ENCODE measurements at places on chromosomes 4 and X.

GRCh38 chr4:103018391-103019307 lies 856 bp downstream of the SLC9B1 start:
- DNase-seq, result peak; percentile 0

GRCh38 chr4:143728166-143728565 lies 27.7 kb upstream of the FREM3 start:
- DNase-seq, result no peak

- DNase-seq, result no peak
These were observed 22.1 kb downstream of the CD99 start for GRCh38 chrX:2712890-2713840.

DNA sequence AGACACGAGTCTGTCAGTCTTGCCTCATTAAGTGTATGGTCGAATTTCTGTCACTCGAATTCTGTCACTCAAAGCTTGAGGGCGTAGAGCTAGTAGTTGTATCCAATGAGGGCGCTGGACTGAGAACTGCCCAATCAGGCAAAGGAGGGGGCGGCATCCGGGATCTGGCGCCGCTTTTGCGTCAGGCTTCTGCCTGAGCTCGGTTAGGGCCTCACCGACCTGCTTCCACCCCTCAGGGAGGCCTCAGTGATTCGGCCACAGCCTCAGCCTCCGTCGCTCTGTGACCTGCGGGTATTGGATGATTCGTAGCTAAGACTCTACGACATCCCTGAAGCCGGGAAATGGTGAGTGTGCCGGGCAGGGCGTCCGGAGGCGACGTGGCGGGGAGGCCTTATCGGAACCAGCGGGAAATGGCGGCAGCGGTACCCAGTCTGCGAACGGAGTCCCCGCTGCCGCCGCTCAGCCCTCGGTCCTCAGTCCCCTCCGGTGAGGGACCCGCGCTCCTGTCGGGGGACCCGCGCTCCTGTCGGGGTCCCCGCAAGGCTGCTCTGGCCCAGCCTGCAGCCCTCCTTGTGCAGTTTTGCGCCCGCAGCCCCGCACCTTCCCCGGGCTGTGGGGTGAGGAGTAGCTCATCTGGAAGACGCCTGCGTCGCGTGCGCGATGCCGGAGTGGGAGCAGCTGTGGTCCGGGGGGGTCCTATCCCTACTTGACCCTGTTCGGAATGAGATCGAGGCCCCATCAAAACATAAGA lies 88.3 kb downstream of the ZNF718 start:
- DNase-seq, result no peak

GRCh38 chr4:153669838-153670237 lies 14.2 kb upstream of the TLR2 start:
- DNase-seq, result no peak

GRCh38 chrX:37441377-37441776 lies 92.2 kb downstream of the PRRG1 start:
- DNase-seq, result no peak

GRCh38 chr4:41548305-41548880 lies 10.4 kb downstream of the LIMCH1 start:
- DNase-seq, result no peak

DNA sequence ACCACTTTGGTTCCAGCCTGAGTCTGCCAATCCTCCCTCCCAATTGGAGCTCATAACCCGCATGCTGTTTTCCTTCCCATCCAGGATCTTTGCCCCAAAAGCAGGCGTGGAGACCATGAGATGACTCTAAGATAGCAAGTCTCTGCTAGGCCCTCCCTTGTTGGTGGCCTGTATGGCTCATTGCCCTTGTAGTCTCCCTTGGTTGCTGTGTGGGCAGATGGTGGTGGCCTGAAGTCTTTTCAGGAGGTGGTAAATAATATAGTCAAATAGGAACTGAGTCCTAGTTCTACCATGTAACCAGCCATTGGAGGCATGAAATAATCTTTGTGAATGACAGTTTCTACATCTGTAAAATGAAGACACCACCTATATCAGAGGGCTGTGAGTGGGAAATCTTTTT lies 1.2 kb downstream of the ATP6AP1 start:
- no peak for DNase-seq

- no peak for DNase-seq
These were observed 980 bp upstream of the GIMD1 start for GRCh38 chr4:106369456-106370060.

GRCh38 chr4:153169776-153170175 lies 34.5 kb upstream of the TRIM2 start:
- no peak for DNase-seq

DNA sequence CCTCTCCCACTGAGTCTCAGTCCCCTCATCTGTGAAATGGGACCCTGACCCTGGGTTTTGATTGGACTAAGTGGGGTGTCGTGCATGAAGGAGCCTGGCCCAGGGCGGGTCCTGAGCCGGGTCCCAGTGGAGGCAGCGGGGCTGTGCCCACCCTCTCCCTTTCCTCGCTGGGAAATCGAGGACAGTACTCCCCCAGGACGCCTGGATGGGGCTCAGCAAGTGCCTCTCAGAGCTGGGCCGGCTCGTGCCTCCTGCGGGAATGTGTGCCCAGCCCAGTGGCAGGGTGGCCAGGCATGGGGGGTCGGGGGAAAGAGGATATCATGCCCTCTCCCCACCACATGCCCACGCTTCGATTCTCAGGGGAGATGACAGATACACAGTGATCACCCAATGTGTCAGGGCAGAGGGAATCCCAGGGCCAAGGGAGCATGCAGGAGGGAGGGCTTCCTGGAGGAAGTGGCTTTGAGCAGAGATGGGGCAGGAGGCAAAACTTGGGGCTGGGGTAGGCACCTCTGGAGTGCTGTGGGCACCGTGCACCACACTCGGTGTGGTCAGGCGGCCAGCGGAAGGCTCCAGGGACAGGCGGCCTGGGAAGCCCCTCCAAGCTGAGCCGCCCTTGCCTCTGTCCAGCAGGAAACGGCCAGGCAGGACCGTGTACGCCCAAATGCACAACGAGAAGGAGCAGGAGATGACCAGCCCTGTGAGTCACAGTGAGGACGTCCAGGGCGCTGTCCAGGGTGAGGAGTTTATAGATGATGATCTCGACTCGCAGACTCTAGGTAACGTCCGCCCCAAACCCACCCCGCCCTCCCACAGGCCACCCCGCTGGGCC lies 203.0 kb downstream of the AFAP1 start:
- no peak for DNase-seq

GRCh38 chr4:169658975-169659715 lies 38.8 kb downstream of the CLCN3 start:
- no peak for DNase-seq

DNA sequence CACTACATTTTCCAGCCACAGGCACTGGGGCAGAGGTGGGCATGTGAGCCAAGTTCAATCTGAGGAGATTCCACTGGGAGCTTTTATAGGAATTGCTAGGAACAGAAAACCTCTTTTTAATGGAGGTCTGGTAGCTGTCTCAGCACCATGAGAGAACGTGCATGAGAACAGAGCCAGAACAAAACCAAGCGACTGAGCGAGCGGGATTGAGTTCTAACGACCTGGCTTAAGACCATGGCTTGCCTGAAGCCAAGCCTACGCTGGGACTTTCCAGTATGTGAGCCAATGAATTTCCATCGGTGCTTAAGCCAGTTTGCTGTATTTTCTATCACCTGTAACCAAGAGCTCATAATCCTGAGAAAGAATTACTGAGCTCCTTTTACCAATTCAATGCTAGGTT lies 183.7 kb downstream of the NR3C2 start:
- no peak for DNase-seq

DNA sequence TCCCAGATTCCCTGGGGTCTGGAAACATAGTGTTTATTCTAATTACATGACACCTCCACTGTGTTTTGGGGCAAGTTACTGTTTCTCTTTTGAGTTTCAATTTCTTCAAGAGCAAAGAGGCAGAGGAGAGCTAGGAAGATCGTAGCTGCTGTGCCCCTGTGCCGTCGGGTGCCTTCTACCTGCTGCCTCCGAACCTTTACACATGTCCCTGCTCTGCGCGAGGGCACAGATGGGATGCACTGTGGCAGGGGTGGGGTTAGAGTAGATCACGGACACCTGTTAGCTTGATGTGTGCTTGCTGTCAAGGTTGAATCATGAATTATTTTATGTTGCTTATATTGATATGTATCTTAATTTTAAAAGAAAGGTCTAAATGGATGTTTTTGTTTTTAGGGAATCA lies 71.1 kb upstream of the MSANTD1 start:
- no peak for DNase-seq

GRCh38 chrX:54639018-54639345 lies 109.0 kb downstream of the GNL3L start:
- no peak for DNase-seq

DNA sequence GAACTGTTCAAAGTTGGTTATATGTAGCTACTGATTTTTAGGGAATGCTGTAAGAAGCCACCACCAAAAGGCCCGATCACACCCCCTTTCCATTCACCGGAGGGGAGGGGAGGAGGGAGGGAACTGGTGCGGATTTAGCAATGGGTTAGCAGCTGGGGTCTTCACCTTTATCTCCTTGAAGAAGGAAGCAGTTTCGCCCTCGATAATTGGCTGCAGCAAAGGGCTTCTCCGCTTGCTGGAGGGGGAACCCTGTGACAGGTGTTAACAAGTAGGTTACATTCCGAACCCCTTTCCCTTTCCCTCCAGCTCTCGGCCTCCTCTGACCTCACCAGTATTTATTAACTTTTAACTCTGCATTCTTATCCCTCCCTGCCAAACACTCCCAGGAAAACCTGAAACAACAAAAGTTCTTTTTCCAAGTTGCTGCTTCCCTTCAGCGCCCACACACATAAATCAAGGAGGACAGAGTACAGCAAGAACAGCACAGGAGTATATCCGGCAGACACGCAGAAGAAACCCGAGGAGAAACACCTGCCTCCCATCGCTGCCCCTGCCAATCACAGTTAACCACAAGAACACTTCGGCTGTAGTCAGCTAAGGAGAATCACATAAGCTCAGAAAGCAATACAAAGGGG lies 39.8 kb upstream of the NAP1L5 start:
- DNase-seq, result peak; percentile 7

GRCh38 chr4:39484582-39485272 lies 25.9 kb downstream of the LIAS start:
- DNase-seq, result no peak

DNA sequence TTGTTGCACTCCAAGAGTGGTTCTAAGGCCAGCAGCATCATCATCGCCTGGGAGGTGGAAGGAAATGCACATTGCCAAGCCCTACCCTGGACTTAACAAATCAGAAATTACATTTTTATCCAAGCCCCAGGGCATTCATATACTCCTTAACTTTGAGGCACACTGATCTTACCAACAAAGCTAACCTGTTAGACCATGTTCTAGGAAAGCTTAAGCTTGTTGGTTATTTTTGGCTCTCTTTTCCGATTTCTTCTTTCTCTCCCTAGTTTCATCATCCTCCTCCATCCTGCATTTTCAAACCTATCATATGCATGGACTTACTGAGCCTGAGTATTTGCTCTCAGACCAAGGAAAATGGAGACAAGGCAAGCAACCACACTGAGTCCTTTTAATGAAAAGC lies 133.4 kb downstream of the OPHN1 start:
- no peak for DNase-seq

DNA sequence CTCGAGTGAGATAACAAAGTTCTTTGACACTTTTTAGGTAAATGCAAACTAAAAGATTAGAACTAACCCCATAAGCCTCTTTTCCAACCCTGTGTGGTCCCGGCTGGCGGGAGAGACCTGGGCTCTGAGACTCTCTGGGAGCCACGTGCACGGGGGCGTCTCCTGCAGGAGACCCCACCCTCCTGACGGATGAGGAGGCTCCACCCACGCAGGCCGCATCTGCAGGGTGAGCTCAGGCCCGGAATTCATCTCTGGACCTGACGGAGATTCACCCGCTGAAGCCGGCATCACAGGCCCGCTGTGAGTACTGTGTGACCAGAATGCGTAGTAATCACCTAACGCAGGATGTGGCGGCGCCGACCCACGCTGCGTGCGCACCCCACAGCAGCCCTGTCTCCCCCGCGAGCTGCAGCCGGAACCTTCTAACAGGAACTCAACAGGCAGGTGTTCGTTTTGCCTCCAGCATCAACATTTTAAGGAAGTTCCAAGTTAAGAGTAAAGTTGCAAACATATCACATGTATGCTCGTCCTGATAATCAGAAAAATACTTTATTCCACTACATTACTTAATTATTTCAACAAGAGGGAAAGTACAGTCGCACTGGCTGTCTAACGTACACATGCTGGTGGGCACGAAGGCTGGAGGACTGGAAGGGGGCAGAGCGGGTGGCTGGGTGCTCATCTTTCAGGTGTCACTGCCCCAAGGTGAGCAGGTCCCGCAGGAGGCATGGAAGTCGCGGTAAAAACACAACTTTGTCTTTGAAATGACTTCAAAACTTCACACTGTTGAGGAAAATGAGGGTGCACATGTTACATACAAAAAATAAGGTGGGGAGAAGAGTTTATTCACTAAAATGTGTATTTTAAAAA lies 44.5 kb downstream of the FGFRL1 start:
- DNase-seq, result no peak

GRCh38 chr4:23789762-23790161 lies 100.1 kb downstream of the PPARGC1A start:
- DNase-seq, result no peak

DNA sequence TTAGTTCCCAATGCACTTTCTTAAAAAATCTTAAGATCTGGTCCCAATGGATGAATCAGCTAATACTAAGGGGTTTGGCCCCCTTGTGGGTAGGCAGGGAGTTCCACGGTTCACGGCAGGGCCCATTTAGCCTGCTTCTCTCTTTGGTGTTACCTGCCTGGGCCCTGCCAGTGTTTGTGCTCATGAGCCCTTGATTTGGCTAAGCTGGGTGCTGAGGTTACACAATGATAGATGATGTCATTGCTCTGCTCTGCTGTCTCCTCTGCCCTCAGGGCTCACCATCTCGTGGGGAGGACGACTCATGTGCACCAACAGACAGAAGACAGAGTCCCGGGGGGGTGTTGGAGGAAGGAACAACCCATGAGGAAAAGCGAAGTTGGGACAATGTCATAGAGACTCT lies 24.4 kb downstream of the RTL5 start:
- no peak for DNase-seq

DNA sequence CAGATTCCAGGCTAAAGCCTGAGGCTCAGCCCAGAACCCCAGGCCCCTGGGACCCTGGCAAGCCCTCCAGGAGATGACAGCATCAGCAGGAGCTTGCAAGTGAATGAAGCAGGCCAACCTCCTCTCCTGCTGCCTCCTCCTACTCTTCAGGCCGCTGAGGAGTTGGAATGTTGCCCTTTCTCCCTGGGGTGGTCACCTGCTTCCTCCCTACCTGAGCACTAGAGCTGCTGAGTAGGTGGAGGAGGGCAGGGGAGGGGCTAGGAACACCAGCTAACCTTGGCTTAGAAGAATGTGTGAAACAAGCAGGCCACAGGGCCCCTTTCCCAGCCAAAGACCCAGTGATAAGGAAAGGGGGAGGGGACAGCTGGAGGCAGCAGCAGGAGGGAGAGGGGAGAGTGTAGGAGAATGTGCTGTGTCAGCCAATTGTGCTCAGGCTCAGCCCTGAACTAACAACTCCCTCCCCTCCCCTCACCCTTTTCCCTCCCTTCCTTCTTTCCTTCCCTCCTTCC lies 58.0 kb downstream of the PJA1 start:
- DNase-seq, result no peak

DNA sequence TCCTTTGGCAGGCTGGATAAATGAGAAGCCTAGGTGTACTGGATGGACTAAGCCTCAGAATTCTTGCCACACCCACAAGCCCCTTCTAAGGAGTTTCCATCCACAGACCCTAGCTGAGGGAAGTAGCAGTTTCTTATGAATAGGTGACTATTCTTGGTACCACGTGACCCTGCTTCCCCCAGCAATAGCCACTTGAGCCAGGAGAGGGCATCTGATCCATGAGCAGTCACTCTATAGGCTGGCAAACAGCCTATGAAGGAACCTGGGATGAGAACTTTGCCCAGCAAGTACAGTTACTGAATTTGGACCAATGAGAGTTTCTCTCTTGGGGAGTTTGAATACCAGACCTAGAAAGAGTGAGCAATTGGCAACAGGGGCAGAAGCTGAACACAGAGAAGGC lies 84.0 kb downstream of the RTL9 start:
- DNase-seq, result no peak

Measured in NCI-H2171 (cell line).